ENCODE measurements at places on chromosomes 6 and 20. TPM values are rescaled to one million over a fixed set of nuclear protein-coding genes. Genes with fewer than 3 reads are reported as not detected.
A peak's percentile ranks its signal among the peaks of the same experiment; 100 is the strongest.

- no peak overlapping the region for H3K4me3 ChIP-seq
- no peak for DNase-seq
- no peak overlapping the region for H3K27ac ChIP-seq
- H3K36me3 ChIP-seq: peaks cover 26% of the 10 kb centered on the region
Observed at GRCh38 chr6:49430187-49430586, 32.9 kb downstream of the MMUT start.

DNA sequence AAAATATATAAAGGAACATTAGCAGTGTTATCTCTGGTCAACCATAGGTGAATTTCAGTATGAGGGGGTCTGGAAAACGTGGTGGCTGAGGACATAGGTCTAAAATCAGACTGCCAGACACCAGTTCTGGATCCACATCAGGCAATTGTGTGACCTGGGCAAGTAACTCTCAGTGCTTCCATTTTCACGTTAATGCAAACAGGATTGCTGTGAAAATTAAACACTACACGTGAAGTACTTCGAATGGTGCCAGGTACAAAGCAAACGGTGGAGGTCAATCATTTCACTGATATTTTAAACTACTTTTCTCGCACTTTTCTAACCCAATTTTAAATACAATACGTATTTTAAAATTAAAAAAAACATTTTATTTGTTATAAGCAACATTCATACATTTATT is 315.7 kb downstream of the TRDN start:
- no peaks in the 10 kb centered on the region for H3K36me3 ChIP-seq
- no peak for DNase-seq
- no peaks in the 10 kb centered on the region for H3K27me3 ChIP-seq
- no peak overlapping the region for H3K4me3 ChIP-seq

DNA sequence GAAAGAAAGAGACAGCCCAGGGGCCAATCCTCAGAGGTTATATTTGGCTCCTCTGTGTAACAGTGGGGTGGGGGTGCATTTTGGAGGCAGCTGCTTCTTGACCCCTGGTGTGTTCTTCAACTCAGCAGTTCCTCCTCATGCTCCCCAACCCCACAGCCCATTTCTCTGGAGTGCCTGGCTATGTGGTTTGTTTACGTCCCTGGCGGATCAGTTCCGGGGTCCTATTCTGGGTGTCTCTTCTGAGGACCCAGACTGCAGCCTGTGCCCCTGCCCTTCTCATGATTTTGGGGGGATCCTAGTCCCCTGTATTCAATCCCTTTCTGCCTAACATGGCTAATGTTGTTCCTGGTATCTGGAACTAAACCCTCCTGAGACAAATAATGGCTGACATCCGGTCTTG is 70.5 kb upstream of the SULF2 start:
- H3K27me3 ChIP-seq: no peaks in the 10 kb centered on the region
- no peak for DNase-seq
- H3K4me1 ChIP-seq: peaks cover 4% of the 10 kb centered on the region
- H3K36me3 ChIP-seq: no peaks in the 10 kb centered on the region
- no peak overlapping the region for H3K27ac ChIP-seq

DNA sequence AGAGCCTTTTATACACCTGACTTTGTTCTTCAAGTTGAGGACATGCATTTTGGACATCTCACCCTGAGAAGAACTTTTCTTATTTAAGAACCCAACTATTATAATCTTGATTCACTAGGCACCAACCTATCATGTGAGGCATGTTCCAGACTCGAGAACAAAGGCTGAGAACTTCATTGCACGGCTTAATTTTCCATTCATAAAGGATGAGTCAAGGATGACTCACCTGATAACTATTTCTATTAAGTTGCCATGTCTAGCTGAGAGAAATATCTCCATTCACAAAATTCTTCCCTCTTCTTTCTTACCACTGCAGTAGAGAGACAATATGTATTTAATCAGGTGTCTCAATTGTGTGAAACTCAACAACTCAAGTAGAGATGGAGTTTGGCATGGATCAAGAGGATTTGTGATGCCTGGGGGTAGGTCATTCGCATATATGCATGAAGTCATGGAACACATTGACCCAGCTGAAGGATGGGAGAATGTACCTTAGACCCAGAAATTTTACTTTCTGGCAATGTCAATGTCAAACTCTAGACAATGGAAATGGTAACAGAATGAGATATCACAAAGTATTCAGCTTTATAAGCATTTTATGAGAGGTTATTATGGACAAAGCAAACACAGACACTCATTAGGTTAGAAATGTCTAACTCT is 208.7 kb upstream of the PRND start:
- no peak overlapping the region for H3K4me3 ChIP-seq
- no peak overlapping the region for H3K27ac ChIP-seq
- no peaks in the 10 kb centered on the region for H3K27me3 ChIP-seq
- H3K36me3 ChIP-seq: no peaks in the 10 kb centered on the region
- no peak for DNase-seq
- no peaks in the 10 kb centered on the region for H3K4me1 ChIP-seq

- peaks cover 15% of the 10 kb centered on the region for H3K4me1 ChIP-seq
- H3K27ac ChIP-seq: peak overlapping the region; percentile 87
- no peak overlapping the region for H3K4me3 ChIP-seq
- H3K36me3 ChIP-seq: peaks cover 28% of the 10 kb centered on the region
- peak; percentile 81 for DNase-seq
- no peaks in the 10 kb centered on the region for H3K27me3 ChIP-seq
Observed at GRCh38 chr20:38126932-38127621, 38.0 kb downstream of the TGM2 start.

DNA sequence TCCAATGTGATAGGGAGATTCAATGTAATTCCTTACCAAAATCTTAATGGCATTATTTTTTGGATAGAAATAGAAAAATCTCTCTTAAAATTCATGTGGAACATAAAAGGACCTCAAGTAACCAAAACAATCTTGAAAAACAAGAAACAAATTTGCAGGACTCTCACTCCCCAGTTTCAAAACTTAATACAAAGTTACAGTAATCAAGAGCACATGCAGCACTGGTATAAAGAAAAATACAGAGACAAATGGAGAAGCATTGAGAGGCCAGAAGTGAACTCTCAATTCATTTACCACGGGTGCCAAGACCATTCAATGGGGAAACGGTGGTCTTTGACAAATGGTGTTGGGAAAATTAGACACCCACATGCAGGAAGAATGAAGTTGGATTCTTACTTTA is 7.8 kb upstream of the TSBP1 start:
- DNase-seq: no peak
- H3K27me3 ChIP-seq: no peaks in the 10 kb centered on the region
- H3K4me3 ChIP-seq: no peak overlapping the region
- no peaks in the 10 kb centered on the region for H3K36me3 ChIP-seq

GRCh38 chr6:35163836-35164235 is 22.7 kb upstream of the TCP11 start:
- DNase-seq: no peak
- H3K4me3 ChIP-seq: no peak overlapping the region
- no peaks in the 10 kb centered on the region for H3K4me1 ChIP-seq
- no peaks in the 10 kb centered on the region for H3K27me3 ChIP-seq

- no peaks in the 10 kb centered on the region for H3K4me1 ChIP-seq
- no peak for DNase-seq
- H3K4me3 ChIP-seq: no peak overlapping the region
- H3K27ac ChIP-seq: no peak overlapping the region
- H3K36me3 ChIP-seq: peaks cover 6% of the 10 kb centered on the region
Observed at GRCh38 chr6:134961366-134961765, 11.5 kb upstream of the ALDH8A1 start.

DNA sequence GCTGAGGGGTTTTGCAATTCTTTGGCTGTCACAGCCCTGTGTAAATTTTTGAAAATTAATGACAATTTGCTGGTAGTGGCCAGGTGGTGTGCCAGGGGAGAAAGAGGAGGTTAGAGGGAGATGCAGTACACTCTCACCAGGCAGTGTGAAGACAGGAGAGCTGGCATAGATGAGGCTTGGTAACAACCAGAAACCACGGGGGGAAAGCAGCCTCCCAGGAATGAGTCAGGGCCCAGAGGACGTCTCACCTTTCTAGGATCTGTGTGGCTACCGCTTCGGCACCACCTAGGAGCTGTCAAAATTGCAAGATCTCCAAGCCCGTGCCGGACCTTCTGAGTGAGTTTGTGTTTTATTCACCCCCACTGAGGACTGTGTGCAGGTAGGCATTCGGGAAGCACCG is 171.4 kb downstream of the PACRG start:
- H3K4me3 ChIP-seq: no peak overlapping the region
- no peak overlapping the region for H3K27ac ChIP-seq
- no peaks in the 10 kb centered on the region for H3K4me1 ChIP-seq
- no peaks in the 10 kb centered on the region for H3K27me3 ChIP-seq

DNA sequence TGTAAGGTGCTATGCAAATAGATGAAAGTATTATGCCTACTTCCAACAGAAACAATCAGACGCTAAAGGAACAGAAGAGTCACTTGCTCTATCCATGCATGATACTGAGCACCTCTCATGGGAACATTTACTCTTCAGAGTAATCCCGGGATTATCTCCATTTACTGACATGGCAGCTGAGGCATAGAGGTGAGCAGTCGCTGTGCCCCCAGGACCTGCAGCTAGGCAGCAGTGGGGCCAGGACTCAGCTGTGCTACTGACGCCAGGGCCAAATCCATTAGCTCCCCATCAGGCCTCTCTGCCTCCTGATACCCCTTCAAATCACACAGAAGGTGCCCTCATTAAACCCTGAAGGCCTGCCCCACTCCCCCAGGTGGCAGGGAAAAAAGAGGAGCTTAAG is 51.9 kb downstream of the TRAM2 start:
- no peak overlapping the region for H3K27ac ChIP-seq
- H3K36me3 ChIP-seq: no peaks in the 10 kb centered on the region
- DNase-seq: no peak
- no peak overlapping the region for H3K4me3 ChIP-seq
- no peaks in the 10 kb centered on the region for H3K27me3 ChIP-seq

Gene MOXD1
- 0.75 TPM for total RNA-seq

Gene CRISP2
- total RNA-seq: not detected
